ENCODE measurements at places on chromosomes 6 and 20. TPM values are rescaled to one million over a fixed set of nuclear protein-coding genes. Genes with fewer than 3 reads are reported as not detected.

DNA sequence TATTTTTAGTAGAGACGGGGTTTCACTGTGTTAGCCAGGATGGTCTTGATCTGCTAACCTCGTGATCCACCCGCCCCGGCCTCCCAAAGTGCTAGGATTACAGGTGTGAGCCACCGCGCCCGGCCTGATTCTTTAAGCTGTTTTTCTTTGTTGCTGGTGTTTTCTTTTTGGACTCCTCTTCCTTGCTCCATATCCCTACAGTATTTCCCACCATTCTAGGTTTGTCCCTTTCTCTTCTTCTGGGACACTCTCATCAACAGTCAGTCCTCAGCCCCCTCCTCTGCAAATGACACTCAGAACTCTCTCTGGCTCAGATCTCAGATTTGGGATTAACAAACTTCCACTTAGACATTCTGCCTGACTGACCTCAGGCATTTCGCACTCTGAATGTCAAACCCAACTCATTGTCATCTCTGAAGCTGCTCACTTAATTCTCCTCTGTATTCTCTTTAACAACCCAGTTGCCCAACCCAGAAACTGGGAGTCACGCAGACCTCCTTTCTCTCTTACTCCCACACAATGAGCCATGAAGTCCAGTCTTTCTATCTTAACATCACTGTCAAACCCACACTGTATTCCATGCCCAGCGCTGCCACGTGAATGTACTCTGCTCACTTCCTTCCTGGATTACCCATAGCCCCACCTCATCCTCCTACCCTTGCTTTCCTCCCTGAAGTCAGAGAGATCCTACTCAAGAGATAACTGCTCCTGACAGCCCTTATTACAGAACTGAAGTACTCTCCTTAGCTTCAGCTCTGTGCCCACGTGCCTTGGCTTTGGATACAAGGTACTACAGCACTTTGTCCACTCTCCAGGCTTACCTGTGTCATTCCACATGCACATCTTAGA is 2.6 kb downstream of the MPIG6B start:
- no peak for DNase-seq

DNA sequence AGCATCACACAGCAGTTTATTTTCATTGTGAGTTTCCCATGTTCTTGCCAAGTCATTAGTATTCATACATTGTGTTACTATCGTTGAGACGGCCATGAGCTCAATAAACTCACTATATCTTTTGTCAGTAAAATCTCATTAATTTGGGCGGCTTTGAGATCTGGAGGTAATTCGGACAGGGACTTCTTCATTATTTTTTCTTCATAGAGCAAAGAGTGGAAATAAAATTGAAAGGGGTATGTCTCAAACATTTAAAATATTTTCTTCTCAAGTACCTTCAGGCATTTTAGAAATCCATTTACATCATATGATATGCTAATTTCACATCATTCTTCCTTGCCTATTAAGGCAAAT is 14.6 kb downstream of the NOX3 start:
- no peak for DNase-seq

DNA sequence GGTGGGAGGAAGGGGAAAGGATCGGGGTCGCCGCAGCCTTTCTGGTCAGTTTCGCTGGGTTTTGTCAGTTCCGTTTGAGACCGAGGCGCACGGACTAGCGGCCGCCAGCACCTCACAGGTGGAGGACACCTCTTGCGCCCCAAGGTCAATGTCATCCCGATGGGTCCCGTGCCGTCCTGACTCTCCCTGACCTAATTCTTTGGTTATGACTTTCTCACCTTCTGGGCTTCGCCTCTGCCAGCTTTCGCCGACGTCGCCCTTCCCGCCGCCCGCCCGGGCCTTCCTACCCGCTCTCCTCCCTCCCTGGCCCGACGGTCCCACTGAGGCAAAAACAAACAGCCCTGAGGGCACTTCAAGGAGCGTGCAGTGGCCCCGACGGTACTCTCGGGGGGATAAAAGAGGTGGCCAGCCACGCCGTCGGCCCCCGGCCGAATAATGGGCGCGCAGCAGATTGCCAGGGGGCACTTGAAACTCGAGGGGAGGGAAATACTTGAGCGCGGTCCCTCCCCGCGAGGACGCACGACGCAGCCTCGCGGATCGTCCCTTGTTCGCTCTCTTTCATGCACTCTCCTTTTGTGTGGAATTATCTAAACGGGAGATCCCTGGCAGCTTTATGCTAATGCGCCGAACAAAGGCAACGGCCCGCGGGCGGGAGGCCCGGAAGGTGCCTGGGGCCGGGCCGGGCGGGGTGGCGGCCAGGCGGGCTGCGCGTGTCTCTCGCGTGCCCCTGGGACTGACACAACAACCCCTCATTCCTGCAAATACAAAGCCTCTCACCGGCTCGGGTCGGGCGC is 3.9 kb upstream of the INSM1 start:
- DNase-seq: no peak

TMEM244 gene
- total RNA-seq: not detected

CST5 gene
- not detected for total RNA-seq

DNA sequence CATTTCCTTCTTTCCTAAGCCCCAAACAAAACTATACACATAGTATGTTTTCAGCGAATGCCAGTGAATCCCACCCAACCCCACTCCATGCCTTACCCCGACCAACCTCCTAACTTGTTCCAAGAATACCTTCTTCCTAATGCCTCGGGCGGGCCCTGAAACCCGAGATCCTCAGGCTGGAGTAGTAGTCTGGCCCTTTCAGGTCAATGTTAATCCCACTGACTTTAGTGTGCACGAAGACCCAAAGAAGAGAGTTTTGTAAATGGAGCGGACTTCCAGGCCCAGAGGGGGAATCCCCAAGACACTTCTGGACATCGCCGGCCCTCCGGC is 394 bp downstream of the YIPF3 start:
- no peak for DNase-seq

DNA sequence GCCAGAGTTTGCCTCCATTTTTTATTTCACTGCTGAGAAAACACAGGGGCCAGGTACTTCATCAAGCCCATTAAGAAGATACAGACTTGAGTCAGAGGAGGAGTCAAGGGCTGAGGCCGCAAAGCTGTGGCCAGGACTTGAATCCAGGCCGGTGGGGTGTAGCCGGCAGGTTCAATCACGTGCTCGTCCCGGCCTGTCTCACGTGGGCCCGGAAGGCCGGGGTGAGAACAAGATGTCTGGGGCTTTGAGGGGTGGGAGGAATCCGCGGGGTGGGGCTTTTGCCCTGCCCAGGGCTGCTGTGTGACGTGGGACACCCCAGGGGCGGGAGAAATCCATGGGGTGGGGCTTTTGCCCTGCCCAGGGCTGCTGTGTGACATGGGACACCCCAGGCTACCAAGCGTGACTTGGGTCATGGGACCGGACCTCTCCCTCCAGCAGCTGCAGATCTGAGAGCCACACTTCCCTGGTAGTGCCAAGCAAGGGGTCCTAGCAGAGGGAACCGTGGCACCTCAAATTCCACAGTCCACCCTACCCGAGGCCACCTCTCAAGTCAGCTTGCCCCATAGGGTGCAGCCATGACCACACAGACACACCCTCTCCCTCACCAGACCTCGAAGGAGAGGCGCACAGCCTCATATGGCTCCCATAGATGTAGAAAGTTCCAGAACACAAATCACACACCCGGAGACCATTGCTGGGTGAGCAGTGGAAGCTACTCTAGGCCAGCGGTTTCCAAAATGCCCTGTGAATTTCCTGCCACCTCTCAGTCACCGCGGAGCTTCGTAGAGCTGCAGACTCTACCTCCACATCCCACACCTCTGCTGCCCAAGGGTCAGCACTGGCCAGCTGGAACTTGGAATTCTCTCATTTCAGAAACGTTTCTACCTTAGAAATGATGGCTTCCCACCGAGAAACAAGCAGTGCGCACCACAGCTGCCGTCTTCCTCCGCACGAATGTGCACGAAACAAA is 156.1 kb downstream of the DLL1 start:
- no peak for DNase-seq

- no peak for DNase-seq
Observed at GRCh38 chr20:48738399-48739304, 89.1 kb downstream of the PREX1 start.

NMBR gene
- not detected for total RNA-seq

TMX4 gene
- total RNA-seq: 2.5 TPM

DNA sequence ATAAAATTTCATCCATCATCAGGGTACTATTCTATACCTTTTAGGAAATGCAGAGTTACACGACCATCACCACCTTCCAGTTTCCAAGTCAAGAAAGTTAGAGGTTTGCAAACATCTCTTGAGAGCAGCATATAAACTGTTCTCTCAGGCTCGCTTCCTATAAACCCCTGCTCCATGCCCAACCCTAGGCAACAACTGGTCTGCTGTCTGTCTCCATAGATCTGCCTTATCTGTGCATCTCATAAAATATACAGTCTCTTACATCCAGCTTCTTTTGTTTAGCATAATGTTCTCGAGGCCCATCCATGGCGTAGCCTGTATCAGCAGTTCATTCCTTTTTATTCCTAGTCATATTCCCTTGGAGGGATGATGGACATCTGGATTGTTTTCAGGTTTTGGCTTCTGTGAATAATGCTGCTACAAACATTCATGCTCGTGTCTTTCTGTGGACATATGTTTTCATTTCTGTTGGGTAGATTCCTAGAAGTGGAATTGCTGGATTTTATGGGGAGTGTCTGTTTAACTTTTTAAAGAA is 6.1 kb downstream of the PTPRT start:
- no peak for DNase-seq

- peak; percentile 23 for DNase-seq
Observed at GRCh38 chr6:8736156-8736895, 301.0 kb upstream of the SLC35B3 start.

DNA sequence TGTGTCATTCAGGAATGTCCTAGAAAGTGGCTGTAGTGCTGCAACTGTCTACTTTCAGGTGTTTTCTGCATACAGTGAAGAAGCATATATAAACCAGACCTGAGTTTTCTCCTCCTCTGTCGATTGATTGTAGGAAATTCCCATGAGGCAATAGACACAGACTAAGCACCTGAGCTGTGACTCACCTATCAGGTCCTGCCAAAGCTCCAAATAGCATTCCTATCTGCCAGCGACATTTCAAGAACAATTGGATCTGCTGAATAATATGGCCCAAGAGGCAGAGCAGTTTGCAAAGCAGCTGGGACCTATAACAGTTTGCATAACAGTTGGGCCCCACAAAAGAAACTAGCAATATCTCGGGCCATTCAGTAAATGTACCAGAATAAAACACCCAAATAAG is 360.4 kb downstream of the HAO1 start:
- no peak for DNase-seq

GSTA4 gene
- 83.6 TPM for total RNA-seq

DNA sequence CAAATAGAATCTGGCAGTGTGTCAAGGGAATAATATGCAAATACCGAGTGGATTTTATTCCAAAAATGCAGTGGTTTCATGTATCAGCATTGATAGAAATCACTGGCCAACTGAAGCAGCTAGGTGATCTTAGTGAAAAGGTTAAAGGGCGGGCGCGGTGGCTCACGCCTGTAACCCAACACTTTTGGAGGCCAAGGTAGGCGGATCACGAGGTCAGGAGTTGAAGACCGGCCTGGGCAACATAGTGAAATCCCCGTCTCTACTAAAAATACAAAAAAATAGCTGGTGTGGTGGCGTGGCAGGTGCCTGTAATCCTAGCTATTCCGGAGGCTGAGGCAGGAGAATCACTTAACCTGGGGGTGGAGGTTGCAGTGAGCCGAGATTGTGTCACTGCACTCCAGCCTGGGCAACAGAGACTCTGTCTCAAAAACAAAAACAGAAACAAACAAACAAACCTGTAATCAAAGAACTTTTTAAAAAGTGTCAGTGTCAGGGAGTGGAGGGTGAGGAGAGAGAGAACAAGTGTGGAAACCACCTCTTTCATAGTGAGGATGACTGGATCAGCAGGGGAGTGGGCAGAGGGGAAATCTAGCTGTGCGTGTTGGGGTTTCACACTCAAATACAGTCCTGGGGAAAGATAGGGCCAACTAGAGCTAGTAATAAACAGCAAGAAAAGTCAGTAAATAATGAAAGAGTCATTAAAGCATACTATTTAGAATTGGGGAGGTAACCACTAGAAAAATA is 57.1 kb downstream of the CDS2 start:
- DNase-seq: no peak

ADGRF4 gene
- total RNA-seq: 3.9 TPM

OR2H1 gene
- total RNA-seq: not detected

DNA sequence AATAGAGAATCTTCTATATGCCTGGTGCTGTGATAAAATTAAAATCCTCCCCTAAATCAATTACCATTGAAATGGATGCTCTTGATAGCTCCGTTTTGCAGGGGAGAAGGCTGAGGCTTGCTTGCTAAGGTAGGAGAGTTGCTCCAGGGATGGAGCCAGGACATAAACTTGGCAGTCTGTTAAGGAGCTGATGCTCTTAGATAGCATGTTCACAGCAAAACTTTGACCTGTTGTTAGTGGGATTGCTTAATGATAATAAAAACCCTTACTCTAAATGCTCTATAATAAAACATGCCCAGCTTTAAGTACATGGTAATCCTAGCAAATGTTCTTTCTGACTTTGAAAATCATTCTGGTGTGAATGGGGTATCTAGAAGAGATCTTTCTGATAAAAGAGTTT is 228.4 kb upstream of the JAG1 start:
- DNase-seq: no peak

NEDD9 gene
- total RNA-seq: 5.2 TPM

GRCh38 chr6:40532349-40533000 is 54.7 kb downstream of the LRFN2 start:
- no peak for DNase-seq
